ENCODE measurements at places on chromosomes 1 and 21.

GRCh38 chr1:81455481-81455880, 345.3 kb upstream of the ADGRL2 start:
- no peak for DNase-seq

GRCh38 chr1:3312898-3313575, 141.4 kb upstream of the ARHGEF16 start:
- DNase-seq: peak; percentile 77

GRCh38 chr1:71351438-71351837, 270.6 kb upstream of the ZRANB2 start:
- no peak for DNase-seq

DNA sequence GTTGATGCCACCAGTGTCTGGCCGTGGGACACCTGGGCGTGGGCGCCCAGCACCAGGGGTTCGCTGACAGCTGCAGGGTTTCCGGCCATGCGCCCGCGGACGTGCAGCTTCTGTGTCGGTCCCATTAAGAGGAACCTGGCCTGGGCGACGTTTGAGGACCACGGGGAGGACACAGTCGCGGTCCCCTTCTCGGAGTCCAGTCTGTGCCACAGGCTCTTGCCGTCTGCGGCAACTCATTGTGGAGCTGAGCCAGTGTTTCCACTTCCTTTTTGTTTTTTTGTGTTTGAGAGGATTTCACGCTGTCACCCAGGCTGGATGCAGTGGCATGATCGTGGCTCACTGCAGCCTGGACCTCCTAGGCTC, 1.6 kb upstream of the C1orf159 start:
- DNase-seq: peak; percentile 65

- peak; percentile 68 for DNase-seq
Observed at GRCh38 chr1:12386130-12386529, 156.3 kb downstream of the VPS13D start.

GRCh38 chr1:38848071-38848470, 11.5 kb downstream of the RRAGC start:
- no peak for DNase-seq

DNA sequence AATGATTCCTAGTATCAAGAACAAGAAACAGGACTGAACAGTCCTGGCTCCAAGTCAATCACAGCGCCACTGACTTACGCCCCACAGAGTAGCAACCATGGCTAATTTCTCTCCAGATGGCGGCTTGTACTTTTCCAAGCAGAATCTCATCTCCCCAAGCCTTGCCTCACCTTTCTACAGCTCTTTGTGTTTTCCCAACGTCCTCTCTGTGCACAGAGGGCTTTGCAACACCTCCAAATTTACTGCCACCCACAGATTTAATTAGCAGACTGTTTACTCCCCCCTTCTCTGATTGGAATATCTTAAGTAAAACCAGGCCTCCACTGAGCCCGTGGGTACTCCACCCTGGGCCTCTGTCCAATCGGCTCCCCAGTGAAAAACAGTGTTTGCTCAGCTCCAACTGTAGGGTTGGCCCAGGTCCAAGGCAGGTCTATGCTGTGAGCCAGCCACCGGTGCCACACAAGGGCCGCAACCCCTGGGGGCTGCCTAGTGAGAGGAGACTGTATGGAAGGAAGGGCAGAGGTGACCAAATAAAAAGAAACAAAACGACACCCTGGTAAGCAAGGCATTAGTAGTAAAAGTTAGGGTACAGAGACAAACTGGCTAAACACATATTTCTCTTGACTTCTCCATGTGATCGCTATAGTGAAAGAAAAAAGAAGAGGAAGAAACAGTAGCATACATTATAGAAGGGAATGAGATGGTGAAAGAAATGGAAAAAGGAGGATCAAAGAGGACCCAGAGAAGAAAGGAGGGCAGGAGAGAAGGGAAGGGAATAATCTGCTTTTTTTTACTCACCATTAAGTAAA, 128.4 kb upstream of the SOD1 start:
- no peak for DNase-seq

DNA sequence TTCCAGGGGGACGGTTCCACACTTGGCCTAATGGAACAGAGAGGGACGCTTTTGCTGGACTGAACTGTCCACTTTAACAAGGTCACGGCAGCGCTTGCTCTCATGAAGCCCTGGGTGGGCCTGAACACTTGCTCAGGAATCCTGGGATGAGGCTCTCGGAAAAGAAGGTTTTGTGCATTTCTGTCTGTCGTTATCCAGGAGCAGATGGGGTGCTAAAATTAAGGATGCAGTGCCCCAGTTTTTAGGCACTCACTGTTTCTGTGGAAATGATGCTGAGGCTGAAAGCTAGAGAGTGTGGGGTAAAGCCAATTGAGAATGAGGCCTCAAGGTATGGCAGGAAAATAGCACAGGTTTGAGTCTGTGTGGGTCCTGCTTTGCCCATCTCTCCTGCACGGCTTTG, 111.0 kb downstream of the DAB1 start:
- no peak for DNase-seq

GRCh38 chr1:194369622-194370021, 1183.2 kb upstream of the B3GALT2 start:
- no peak for DNase-seq

DNA sequence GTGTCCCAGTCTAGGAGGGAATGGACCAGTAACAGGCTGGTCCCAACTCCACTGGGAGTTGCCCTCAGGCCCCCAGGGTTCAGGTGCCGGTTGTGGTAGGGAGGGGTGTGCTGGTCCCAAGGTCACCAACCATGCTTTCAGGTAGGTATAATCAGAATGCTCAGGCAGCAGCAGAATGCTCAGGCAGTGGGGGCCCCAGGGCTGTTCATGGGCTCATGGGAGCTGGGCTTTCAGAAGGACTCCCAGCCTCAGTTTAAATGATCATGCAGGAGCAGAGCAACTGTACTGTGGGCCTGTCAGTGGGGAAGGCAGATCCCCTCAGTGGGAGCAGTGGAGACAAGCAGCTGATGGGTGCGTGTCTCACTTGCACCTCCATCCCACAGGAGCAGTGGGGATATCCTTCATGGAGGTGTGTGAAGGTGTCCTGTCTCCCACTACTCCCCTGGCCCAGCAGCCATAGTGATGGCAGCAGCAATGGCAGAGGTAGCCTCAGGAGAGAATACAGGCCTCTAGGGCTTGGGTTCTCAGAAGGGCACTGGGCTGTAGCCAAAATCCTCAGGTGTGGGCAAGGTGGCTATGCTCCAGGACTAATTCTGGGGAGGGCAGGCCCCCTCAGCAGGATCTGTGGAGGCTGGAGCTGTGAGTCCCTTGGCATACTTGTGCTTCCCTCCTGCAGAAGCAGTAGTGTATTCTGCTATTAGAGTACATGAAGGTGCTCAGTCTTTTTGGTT, 917.3 kb upstream of the B3GALT2 start:
- DNase-seq: no peak

GRCh38 chr1:44609412-44609767, 64.9 kb downstream of the TMEM53 start:
- peak; percentile 66 for DNase-seq

GRCh38 chr1:76640092-76640491, 227.2 kb upstream of the ST6GALNAC5 start:
- no peak for DNase-seq

DNA sequence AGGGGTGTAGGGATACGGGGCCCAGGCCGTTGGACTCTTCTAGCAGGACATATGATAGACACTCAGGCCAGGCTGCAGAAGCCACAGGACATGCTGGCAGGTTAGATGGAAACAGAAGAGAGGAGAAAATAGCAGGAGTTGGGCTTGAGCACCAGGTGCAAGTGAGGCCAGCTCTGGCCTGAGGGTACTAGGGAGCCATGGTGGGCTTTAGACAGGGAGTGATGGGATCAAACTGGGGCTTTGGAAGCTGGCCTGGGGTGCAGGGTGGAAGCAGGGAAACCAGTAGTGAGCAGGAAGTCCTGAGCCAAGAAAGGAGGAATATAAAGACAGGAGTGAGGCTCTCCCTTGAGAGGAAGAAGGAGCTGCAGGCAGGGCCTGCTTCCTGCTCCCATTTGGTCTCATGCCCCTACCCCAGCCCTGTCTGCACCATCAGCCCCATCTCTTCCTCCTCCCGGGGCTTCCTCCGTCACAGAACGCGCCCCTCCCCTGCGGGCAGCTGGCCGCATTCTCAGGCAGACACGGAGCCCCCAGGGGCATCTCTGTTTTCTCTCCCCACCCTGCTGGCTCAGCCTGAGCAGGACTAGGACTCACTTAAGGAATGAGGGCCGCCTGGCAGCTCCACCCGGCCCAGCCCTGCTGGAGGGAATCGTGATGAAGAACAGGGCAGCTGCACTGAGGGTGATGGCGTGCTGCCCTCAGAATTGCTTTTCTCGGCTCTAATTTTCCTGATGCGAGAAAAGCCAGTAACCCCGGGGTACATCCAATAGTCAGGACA, 165.5 kb upstream of the TMEM51 start:
- no peak for DNase-seq

DNA sequence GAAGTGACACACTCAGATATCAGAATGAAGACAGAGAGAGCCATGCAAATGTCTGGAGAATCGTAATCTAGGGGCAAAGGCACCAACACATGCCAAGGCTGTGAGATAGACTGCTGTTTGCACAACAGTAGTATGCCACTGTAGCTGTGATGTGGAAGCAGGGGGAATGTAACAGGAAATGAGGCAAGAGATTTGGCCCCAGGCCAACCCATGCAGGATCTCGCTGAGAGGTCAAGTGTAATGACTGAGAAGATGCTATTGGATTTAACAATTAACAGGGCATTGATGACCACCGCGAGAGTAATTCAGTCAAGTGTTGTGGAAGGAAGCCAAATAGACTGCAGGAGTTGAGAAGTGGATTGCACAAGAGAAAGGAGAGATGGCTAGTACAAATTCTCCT, 107.3 kb upstream of the ST6GALNAC5 start:
- DNase-seq: no peak

DNA sequence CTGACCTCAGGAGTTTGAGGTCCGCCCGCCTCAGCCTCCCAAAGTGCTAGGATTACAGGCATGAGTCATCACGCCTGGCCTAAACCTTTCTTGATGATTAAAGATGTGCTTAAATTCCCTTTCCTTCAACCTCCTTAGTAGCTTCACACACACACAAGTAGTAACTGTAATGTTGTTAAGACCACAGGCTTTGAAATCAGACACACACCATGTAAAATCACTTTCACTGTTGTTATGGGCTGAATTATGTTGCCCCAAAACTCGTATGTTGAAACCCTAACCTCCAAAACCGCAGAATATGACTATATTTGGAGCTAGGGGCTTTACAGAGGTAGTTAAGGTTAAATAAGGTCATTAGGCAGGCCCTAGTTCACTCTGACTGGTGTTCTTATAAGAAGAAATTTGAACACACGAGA, 180.2 kb downstream of the NR5A2 start:
- no peak for DNase-seq

DNA sequence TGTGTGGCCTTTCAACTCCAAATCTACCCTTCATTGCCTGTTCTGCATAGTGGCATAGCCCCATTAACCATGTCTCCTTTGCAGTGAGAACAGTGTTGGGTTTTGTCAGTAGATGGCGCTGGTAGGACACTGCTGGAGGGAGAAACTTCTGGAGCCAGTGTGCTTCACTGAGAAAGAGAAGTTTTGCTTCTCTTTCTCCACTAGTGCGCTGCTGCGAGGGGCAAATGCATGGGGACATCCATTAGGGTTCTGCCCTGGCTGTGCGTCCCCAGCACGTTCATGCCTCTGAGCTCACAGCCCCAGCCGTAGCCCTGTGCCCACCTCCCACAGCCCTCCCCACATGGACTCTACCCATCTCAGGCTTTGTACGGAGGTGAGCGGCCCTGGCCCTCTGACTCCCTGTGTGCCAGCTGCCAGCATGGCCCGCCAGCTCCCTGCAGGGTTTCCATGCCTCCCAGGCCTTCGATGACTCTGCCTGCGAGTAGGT, 53.1 kb downstream of the RIMS3 start:
- peak; percentile 83 for DNase-seq

DNA sequence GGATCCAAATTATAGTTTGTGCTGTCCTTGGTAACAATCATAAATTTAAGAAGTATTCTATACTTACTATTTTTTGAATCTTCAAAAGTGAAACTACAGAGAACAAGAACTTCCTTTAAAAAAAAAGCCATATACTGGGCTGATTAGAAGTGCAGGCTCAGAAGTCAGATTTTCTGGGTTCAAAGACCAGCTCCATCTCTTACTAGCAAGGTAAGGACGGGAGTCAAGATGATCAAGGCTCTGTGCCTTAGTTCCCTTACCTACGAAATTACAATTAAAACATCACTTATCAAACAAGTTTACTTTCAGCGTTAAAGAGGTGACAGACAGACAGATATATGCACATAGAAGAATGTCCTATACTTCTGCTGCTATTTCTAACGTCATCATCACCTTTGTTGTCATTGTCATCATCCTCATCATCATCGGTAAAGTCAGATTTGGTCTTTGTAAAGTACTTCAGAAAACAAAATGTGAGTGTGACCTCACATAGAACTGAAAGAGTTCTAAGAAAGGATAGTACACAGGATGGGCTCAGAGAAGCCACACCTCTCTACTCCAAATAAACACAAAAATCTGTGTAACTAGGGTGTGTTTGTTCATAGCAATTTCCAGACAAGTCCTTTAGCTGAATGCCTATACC, 178.7 kb downstream of the VAV3 start:
- no peak for DNase-seq

GRCh38 chr1:999725-1000356, at the start of gene HES4:
TSS of gene HES4 (minus strand) at chr1:1000097. CDS start at chr1:999973, 124 bp downstream.
- peak; percentile 84 for DNase-seq

DNA sequence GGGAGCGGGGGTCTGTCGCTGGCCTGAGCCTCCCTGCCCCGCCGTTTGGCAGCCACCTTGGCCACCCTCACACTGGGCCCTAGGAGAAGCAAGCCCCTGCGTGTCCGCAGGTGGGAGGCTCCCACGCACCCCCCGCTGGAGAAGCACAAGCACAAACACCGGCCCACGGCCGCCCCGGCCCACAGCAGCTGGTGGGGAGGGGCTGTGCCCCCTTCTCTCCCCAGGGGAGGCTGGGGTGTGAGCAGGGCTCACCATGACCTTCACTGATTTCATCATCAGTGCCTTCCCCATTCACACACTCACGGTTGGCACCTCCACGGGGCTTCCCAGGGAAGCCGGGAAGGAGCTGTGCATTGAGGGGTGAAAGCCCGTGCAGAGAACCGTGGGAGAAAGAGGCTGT, 7.9 kb downstream of the AGRN start:
- no peak for DNase-seq

- no peak for DNase-seq
Observed at GRCh38 chr1:27566462-27567145, 37.3 kb downstream of the AHDC1 start.

- DNase-seq: no peak
Observed at GRCh38 chr1:119884711-119885110, 11.6 kb downstream of the ADAM30 start.

- DNase-seq: no peak
Observed at GRCh38 chr1:177476676-177477075, 305.9 kb downstream of the BRINP2 start.

DNA sequence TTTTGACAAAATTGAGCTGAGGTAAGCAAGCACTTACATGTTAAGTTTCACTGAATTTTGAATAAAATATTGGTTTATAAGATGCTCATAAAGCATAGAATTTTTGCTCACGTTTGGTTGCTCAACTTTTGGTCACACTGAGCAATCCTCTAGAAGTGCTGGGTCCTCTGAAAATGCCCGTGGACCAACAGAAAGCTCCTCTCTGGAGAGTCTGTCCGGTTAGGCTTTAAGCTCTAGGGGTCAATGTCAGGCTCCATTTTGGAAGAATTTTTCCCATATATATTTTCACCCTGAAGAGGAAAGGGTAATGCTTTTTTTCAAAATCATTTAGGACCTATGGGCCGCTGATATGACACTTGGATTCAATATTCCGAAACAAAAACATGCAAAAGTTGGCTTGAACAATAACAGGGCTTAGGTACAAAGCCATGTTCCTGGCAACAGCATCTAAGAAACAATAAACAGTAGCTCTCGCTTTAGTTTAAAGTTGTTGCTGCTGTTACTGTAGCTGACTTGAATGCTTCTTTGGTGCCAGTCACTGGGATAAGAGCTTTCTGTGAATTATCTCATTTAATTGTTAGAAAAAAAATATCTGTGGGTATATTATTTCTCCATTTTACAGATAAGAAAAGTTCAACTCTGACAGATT, 131.7 kb upstream of the ESRRG start:
- DNase-seq: no peak
